ENCODE measurements at places on chromosomes 11 and 22.

DNA sequence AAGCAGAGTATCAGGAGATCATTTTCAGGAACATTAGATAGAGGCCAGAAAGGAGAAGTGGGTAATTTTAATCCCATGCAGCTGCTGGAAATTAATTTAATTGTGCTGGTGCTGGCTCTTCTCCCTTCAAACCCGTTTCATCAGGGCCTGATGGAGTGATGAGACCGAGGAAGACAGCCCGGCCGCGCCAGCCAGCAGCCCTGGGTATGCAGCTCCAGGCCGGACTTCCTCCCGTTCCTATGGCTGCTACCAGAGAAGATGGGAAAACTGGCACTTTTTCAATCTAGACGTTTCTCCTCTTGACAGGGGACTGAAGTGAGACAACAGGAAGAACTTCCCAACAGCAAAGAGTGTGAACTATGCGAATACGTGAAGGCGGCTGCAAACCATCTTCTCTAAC is 24.6 kb upstream of the ZBTB16 start:
- no peaks in the 10 kb centered on the region for H3K4me1 ChIP-seq
- DNase-seq = no peak
- H3K4me3 ChIP-seq = no peak overlapping the region
- H3K27me3 ChIP-seq = no peaks in the 10 kb centered on the region

DNA sequence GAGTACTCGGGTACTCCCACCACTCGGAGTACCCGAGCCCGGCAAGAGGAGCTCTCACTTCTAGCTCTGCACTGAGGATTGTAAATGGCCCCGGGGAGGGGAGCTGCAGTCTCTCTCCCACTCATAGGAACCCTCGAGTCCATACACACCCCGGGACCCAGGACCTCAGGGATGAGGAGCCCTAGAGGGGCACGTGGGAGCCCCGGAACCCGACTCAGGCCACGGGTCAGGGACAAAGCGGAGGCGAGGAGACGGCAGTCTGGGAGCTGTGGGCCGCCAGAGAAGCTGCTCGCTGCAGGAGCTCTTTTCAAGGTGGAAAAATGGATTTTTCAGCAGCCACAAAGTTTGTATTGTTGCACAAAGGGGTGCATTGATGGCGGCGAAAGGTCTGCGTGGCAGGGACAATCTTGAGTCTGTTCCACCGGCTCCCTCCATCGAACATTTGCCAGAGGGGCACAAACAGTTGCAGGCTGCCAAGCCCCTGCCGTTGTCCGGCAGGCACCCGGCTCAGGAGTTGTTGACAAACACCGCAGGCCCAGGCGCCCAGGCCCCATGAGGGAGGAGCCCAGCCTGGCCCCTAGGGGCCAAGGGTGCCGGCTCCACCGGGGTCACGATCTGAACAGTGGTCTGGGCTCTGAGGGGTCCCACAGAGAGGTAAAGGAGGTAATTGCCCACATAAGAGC is 5.7 kb upstream of the FLI1 start:
- peaks cover 100% of the 10 kb centered on the region for H3K27me3 ChIP-seq
- peak overlapping the region; percentile 77 for H3K4me3 ChIP-seq
- H3K27ac ChIP-seq = no peak overlapping the region
- no peaks in the 10 kb centered on the region for H3K36me3 ChIP-seq
- DNase-seq = no peak

GRCh38 chr22:47356511-47357011 is 594.1 kb downstream of the TBC1D22A start:
- H3K4me1 ChIP-seq = no peaks in the 10 kb centered on the region
- peaks cover 24% of the 10 kb centered on the region for H3K36me3 ChIP-seq
- H3K27ac ChIP-seq = no peak overlapping the region
- no peak for DNase-seq
- no peaks in the 10 kb centered on the region for H3K27me3 ChIP-seq

GRCh38 chr22:30612789-30613188 is 5.8 kb downstream of the TCN2 start:
- peaks cover 56% of the 10 kb centered on the region for H3K36me3 ChIP-seq
- DNase-seq = peak; percentile 23
- peaks cover 18% of the 10 kb centered on the region for H3K4me1 ChIP-seq
- no peak overlapping the region for H3K27ac ChIP-seq
- H3K27me3 ChIP-seq = no peaks in the 10 kb centered on the region

GRCh38 chr11:61477126-61477525 is 31.4 kb upstream of the LRRC10B start:
- no peak overlapping the region for H3K27ac ChIP-seq
- H3K36me3 ChIP-seq = 0 out of 2 replicates have a peak, but pooled peaks cover 8% of the 10 kb centered on the region
- peaks cover 3% of the 10 kb centered on the region for H3K27me3 ChIP-seq
- H3K4me3 ChIP-seq = no peak overlapping the region
- no peak for DNase-seq

- no peaks in the 10 kb centered on the region for H3K27me3 ChIP-seq
- no peak overlapping the region for H3K27ac ChIP-seq
- no peak for DNase-seq
Measured at GRCh38 chr11:100562128-100562527, 125.0 kb upstream of the ARHGAP42 start.

DNA sequence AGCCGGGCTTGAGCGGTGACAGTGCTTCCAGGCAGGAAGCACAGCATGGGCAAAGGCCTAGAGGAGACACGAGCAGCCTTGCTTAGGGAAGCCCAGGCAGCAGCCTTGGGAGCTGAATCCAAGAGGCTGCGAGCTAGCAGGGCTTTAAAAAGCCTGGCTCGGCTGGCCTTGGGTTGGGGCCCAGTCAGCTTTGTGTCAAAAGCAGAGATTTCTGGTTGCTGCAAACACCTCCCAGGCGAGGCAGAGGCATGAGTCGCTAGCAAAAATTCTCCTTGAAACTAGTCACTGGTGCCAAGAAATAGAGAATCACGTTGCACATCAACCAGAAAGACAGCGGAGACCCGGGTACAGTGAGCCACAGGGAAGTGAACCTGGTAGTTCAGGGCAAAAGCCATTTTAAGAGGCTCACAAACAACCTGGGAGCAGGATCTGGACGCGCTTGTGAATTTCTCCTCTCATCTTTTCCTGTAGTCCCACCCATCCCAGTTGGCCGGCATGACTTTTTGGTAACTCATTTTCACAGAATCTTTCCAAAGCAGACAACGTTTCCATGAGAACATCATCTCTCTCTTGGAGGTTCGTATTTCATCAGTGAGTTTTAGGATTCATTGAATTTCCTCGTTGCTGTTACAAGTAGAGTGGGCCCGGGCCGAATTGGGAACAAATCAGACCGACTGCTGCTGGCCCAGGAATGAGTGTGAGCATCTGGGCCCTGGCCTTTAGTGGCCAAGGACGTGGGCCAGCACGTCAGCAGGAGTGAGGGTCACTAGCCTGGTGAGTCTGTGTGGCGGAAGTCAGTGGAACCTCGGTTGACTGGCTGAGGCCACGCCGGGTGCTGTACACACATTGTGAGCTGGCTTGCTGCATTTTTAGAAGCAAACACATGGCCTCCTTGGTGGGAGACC is 16.4 kb upstream of the FGF4 start:
- H3K36me3 ChIP-seq = no peaks in the 10 kb centered on the region
- H3K4me1 ChIP-seq = peaks cover 8% of the 10 kb centered on the region
- no peaks in the 10 kb centered on the region for H3K27me3 ChIP-seq

DNA sequence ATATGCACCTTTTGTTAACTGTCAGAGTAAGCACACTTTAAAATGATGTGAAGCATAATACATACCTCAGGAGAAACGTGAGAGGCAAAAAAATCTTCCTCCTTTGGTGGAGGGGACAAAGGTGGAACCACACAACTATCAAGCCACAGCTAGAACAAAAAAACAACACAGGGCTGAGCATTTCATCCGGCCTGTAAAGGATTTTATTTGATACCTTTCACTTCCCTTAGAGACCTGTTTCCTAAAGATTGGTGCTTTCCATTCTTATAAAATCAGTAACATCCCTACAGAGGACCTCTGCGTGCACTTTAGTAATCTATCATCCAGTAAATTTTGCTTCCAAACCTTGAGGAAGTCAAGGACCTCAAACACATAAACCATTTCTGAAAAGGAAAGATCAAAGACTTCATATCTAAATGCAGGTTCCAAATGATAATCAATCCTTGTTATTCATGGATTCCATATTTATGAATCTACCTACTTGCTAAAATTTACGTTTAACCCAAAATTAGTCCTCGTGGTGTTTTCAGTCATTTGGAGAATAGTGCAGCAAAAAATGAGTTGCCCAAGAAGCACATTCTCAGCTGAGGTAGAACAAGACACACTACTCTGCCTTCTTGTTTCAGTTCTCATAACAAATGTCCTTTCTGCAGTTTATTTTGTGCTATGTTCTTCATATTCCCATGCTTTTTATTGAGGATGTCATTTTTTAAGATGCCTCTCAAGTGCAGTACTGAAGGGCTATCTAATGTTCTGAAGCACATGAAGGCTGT is 22.7 kb downstream of the ARFGAP3 start:
- no peaks in the 10 kb centered on the region for H3K4me1 ChIP-seq
- H3K4me3 ChIP-seq = no peak overlapping the region
- no peak overlapping the region for H3K27ac ChIP-seq
- H3K27me3 ChIP-seq = no peaks in the 10 kb centered on the region

DNA sequence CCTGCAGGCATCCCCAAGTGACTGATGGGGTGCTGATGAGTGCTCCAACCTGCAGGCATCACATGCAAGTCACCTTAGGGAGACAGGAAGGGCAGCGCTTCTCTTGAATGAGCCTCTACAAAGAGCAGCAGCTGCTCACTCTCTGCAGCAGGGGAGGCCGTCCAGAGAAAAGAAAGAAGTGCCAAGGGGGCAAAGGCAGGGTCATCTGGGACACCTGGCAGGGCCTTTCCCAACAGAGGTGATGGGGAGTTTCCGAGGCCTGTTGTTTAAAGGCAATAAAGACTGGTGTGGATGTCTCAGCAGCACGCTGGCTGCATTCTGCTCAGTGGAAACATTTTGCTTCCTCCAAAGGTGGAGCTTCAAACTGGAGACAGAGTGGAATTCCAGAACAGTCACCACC is 113.7 kb downstream of the ETS1 start:
- no peak for DNase-seq
- H3K27me3 ChIP-seq = no peaks in the 10 kb centered on the region
- H3K36me3 ChIP-seq = peaks cover 10% of the 10 kb centered on the region
- no peak overlapping the region for H3K4me3 ChIP-seq
- no peak overlapping the region for H3K27ac ChIP-seq
- peaks cover 6% of the 10 kb centered on the region for H3K4me1 ChIP-seq

DNA sequence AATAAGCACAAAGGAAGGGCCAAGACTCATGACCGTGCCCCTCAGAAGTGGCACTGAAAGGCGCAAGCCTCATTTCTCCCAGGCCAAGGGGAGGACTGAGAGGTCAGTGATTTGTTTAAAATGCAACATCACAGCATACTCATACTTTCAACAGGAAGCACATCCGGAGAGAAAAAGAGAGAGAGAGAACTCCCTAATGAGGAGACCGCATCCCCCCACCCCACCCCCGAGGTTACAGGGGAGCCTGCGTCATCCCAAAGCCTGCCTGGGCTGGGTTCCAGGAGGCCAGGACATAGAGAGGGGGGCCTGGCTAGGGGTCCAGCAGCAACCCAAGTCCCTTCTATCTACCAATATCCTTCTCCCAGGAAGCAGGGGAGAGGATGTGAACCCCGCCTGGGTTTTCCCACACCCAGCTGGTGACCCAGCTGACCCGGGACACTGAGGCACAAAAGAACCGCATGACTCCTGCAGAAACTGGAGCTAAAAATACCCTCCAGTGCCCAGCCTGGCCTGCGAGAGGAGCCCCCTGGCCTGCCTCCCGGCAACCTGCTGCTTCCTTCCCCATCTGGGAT is 3.8 kb downstream of the CSNK1E start:
- DNase-seq = no peak
- H3K4me1 ChIP-seq = peaks cover 77% of the 10 kb centered on the region
- H3K36me3 ChIP-seq = peaks cover 57% of the 10 kb centered on the region
- no peaks in the 10 kb centered on the region for H3K27me3 ChIP-seq
